ENCODE measurements at places on chromosomes 6 and 20. TPM values are rescaled to one million over a fixed set of nuclear protein-coding genes. Genes with fewer than 3 reads are reported as not detected.

DNA sequence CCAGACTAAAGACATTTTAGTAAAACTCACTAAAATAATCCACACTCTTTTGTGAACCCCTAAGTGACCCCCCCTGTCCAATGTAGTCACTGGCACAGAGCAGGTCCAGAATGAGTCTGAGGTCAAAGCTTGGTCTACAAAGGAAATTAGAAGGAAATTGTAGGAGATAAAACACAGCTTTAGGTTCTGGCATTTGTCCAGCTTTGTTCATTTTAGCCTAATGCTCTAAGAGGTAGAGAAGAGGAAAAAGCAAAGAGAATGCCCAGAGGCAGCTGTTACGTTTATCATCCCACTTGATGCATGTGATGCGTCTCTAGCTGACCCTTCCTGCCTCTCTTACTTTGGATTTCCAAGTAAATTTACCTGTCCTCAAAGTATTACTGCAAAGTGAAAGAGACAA lies 62.5 kb downstream of the CNKSR3 start:
- peak; percentile 21 for DNase-seq

DNA sequence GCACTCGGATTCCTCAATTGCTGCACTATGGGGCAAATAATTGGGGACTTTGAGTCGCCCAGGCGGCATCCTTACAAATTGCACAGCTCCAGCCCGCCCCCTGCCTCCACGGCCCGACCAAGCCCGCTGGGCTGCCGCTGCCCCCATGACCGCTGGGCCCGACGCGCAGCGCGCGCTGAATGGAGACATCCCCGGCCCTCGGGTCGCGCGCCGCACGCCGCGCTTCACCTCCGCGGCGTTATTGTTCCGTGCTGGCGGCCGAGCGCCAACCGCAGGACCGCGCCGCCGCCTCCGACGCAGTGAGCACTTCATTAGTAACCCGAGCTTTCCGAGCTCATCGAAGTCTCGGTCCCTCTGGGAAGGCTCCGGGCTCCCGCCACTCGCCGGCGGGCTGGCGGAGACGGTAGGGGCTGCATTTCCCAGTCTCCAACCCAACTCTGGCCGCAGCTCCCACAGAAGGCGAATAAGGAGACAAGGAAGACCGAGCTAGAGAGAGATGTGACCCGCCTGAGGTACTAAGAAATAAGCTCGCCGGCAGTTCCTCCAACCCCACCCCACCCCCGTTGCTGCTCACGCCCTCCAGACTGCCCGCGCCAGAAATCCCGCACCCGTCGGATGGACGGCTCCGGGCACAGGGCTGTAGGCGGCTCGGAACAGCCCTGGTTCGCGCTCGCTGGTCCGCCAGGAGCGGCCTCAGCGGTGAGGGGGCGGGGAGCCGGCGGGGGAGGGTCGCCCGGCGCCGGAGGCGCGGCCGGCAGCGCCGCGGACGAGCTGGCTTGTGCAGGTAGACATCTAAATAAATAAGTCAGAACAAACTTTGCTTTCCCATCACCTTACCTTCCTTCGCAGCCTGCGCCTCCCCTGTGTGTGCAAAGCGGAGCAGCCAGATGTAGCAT lies 703 bp downstream of the EPHA7 start:
- DNase-seq: no peak

DNA sequence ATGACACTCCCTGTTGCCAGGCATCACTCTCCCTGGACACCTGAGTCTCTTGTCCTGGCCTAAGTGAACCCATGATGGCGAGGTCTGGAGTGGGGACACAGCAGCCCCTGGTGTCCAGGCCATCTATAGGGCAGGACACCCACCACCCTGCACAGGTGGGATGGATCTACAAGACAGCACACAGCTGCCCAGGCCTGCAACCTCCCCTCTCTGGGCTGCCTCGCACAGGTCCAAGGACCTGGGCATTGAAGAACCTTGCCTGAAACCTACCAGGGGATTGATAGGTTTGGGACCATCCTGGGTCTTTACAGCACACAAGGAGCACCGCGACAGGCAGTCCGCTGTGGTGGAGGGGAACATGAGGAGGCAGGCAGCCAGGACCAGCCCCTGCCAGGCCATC lies 11.2 kb downstream of the PDYN start:
- no peak for DNase-seq

- no peak for DNase-seq
These were observed 58.4 kb downstream of the SYTL3 start for GRCh38 chr6:158708239-158708638.

KCNQ5 gene
- 0.52 TPM for polyA plus RNA-seq
